Astrocyte (in vitro differentiated cells and primary cell): ENCODE measurements at places on chromosomes 7 and 10. TPM values are rescaled to one million over a fixed set of nuclear protein-coding genes. Genes with fewer than 3 reads are reported as not detected.

The CDK1 gene
- total RNA-seq = 4.1 and 6.6 TPM in 2 replicates

DNA sequence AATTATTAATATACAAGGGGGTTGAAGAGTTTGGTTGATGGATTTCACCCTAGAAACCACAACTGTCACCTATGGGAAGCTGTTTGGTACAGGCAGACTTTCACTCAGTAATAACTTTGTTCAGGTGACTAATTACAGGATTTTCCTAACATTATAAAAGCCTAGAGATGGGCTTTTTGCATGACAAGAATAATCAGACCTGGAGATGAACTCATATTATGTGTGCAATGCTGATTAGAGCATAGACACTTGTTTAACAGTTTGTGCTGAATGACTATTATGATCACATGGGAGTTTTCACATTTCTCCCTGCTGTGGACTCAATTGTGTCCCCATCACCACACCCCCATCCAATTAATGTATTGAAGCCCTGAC is 90.2 kb upstream of the STEAP4 start:
- no peak for DNase-seq

The HDAC9 gene
- 20.2 and 27.6 TPM in 2 replicates for total RNA-seq

The NANOS1 gene
- total RNA-seq = 3.0 and 4.7 TPM in 2 replicates

DNA sequence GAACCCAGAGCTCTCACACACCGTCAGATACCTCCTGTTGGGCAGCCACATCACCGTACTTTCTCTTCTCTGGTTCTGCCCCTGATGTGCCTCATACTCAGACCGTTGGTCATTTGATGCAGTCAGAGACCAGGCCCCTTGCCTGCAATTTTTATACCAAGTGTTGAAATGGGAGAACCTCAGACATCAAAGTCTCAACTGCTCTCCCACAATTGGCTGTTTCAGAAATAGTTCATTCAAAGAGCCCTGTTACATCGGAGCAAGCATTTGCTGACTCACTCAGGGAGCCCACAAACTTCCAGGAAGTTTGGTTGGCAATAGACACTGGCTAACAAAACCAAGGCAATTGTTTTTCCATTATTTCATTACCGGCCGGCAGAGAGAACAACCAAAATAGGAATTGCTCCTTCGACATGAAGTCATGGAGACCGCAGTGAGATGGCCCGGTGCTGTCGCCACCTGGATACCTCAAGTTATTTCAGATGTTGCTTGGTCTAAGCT is 33.5 kb upstream of the ADAM12 start:
- DNase-seq = peak; percentile 100

The BAMBI gene
- total RNA-seq = 45.4 and 50.6 TPM in 2 replicates

DNA sequence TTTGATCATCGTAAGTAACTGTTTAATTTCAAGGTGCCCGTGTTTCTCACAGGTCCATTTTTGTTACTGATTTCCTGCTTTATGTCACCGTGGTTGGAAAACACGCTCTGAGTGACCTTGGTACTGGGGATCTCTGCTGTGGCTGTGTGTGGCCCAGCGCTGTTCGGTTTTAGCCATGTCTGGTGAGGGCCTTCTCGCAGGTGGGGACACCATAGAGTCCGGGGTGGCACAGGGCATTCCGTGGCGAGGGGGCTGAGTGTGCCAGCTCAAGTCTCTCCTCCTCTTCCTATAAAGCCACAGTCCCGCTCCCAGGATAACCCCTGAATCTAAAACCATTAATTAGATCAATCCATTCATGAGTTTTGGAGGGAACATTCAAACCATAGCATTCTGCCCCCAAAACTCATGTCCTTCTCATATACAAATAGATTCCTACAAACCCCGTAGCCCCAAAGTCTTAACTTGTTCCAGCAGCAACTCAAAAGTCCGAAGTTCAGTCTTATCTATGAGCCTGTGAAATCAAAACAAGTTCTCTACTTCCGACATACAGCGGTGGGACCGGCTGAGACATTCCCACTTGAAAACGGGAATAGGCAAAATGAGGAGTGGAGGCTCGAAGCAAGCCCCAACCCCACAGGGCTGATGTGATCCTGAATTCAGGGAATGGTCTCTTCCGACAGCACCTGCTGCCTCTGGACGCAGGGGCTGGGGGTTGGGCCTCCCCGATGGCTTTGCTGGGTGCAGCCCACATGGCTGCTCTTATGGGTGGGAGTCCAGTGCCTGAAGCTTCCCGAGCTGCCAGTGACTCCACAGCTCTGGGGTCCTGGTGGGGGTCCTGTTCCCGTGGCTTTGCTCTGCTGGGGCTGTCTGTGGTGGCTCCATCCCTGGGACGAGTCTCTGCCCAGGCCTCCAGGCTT is 55.0 kb upstream of the NKX6-2 start:
- no peak for DNase-seq

DNA sequence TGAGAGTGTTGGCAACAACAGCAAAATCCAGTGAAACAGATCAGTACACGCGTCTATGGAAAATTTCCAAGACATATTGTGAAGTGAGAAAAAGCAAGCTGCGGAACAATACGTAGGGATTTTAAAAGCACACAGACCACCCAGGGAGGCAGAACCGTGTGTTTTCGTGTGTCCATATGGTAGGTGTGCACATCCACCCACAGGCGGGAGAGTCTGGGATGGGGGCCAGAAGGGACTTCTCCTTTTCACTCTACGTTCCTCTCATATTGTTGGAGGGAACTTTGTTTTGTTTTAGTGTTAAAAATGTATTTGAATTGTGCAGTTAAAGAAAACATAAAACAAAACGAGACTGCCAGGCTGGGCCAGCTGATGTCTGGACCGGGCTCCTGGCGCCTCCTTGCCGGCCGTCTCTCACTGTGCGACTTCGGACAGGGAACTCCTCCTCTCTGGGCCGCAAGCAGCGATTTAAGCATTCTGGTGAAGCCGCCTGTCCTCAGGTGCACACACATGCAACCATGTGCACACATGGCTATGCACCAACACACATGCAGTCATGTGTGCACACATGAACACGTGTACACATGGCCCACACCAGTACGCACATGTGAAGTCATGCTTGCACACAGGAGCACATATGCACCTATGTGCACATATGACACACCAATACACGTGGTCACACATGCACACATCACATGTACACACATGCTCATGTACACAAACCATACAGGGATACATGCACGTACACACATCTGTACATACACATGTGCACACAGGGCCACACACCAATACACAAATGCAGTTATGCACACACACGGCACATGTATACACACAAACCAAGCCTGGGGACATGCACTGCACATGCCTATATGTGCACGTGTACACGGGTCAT is 141.1 kb downstream of the ELFN1 start:
- DNase-seq = no peak

DNA sequence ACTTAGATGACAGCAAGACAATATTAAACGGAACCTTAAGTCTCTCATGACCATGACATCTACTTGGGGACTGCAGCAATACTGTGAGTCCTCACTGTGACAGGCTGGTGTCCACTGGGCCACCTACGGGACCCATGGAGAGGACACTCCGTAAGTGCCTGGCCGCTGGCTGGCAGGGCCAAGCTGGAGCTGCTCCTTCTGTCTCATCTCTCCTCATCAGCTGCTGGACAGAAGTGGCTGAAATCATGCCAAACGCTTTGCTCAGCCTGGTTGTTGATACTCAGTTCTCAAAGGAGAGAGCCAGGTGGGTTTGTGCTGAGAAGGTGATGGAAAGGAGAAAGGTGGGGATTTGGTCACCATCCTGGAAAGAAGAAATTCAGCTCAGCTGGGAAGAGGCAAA is 33.3 kb downstream of the AFAP1L2 start:
- no peak for DNase-seq

DNA sequence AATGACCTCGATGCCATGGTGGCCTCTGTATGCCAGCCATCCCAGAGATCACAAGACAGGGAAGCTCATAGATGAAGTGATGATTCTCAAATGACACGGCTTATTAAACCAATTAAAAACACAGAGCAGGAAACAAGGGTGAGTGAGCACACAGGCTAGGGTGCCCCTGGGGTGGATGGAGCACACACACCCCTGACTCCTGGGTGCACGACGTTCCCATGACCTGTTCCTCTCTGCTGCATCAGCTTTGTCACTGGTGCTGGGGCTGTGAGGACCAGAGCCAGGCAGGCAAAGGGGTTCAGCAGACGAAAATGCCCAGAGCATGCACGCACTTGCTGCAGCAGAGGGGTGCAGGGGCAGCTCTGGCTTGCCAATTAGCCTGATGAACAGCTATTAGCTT is 86.5 kb upstream of the LRRC4 start:
- DNase-seq = no peak

DNA sequence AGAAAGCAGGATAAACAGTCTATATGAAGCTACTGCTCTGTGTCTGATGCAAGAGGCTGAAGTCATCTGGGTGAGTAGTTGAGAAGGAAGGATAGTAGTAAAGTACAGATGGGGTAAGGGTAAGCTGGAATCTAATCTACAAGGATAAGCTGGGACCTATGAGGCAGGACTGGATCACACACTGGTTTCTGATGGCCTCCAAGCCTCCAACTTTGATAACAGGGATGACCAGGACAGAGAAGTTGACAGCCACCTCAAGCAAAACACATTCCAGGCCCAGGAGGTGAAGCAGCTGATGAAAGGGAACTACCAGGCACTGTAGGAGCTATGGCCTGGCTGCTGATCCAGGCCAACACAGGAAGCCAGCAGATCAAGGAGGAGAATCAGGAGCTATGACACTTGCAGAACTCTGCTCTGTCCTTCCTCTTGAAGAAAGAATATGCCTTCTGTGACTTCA is 278.1 kb upstream of the TMEM229A start:
- no peak for DNase-seq
